Hindlimb muscle (tissue), 1 donor: ENCODE measurements at places on chromosomes 6 and 20. TPM values are rescaled to one million over a fixed set of nuclear protein-coding genes. Genes with fewer than 3 reads are reported as not detected.

GRCh38 chr20:50874111-50874757 lies 57.0 kb downstream of the ADNP start:
- no peak for DNase-seq

OOEP gene
- 0.36 TPM for polyA plus RNA-seq

KCNK5 gene
- polyA plus RNA-seq = 1.1 TPM

MAN1A1 gene
- polyA plus RNA-seq = 23.8 TPM

GRCh38 chr6:6221787-6222535 lies 98.5 kb downstream of the F13A1 start:
- no peak for DNase-seq

SCRT2 gene
- polyA plus RNA-seq = not detected

DNA sequence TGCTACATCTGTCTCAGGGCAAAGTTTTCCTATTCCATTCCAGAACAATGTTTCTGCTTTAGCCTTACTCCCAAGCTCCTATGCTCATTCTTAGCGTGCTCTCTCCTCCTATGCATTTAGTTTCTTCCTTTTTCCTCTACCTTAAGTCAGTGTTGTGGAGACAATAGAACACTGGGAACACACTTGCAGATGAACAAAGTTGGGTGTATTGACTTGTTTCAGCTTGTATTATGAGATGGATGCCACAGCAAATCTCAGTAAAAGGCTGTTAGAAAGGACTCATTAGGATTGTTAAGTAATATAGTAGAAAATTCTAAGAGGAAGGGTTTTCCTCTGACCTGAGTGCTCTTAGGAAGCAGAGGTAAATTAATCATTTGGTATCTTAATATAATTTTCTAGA lies 48.4 kb downstream of the BMP5 start:
- DNase-seq = no peak

DNA sequence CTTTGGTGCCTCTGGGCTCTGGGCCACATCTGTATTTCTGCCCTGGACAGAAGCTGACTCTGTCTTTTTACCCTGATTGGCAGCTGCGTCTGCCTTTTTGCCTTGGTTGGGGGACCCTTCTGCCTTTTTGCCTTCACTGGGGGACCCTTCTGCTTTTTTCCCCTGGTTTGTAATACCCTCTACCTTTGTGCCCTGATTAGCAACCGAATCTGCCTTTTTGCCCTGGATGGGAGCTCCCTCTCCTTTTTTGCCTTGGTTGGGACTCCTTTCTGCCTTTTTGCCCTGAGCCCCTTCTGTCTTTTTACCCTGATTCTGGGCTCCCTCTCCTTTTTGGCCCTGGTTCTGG lies 23.4 kb downstream of the RRBP1 start:
- DNase-seq = no peak

TBC1D22B gene
- 6.8 TPM for polyA plus RNA-seq

GRCh38 chr20:41138475-41139226 lies 1.3 kb downstream of the PLCG1 start:
- DNase-seq = no peak

DNA sequence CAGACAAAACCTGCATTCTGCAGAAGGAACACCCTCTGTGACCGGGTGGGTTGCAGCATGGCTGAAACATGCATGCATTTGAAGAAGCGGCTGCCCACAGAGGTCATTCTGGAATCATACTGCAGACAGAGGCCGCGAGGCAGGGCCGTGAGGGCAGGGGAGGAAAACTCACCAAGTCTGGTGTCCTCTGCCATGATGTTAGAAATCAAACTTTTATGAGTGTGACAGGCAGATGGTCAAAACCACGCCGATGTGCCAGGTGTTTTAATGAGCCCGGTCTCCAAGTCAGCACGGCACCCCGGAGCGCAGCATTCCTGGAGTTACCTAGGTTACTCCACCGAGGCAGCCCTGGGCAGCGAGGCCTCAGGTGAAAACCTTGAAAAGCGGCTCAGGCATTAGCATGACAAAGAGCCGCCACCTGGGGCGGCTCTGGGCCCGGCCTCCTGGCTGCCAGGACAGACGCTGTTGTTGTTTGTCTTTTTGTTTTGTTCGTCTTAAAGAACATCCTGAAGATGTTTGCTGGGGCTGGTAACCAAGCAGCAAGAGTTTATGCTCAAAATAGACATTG lies 255.6 kb downstream of the ERMARD start:
- no peak for DNase-seq

SIRPB1 gene
- polyA plus RNA-seq = 0.71 TPM

DNA sequence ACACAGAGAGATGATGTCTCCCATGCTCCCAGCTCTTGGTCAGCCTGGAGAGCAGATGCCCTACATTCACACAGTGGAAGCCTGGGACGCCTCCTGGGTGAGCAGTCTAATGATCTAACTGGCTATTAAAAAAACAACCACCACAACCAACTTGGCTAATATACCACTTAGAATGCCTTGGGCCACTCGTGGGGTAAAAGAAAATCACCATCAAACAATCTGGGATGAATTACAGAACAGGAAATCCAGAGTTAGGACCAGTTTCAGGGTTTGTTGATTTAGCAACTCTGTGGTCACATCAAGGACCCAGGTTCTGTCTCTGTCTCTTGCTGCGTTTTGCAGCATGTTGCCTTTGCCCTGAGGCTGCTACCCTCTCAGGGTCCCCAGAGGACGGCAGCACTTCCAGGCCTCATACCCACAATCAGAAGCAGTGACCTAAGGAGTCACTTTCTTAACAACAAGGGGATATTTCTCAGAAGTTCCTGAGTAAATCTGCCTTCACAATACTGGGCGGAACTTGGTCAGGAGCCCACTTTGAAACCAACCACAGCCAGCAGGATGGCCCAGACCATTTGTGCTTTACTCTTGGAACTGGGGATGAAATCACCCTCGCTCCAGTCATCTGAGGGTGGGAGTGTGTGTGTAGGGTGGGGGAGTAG lies 118.7 kb downstream of the CLIC5 start:
- no peak for DNase-seq

GRCh38 chr6:156485150-156485549 lies 292.0 kb upstream of the ARID1B start:
- no peak for DNase-seq

IPCEF1 gene
- polyA plus RNA-seq = 2.0 TPM

DNA sequence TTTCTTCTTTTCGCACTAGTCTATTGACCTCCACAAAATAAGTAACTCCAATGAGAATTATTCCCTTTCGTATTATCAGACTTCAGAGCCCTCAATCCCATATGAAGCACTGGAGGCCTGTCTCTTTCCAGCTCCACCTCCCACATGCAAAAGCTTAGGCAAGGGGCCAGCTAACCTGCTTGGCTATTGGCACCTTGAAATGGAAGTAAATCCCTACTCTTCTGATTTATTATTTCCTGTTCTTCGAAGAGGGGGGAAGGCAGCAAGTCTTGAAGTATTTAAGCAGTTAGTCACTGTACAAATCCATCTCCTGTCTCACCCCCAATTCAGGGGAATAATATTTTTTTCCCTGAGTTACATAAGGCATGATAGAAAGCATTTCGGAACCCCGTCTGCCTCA lies 577.8 kb downstream of the MAFB start:
- no peak for DNase-seq

DNA sequence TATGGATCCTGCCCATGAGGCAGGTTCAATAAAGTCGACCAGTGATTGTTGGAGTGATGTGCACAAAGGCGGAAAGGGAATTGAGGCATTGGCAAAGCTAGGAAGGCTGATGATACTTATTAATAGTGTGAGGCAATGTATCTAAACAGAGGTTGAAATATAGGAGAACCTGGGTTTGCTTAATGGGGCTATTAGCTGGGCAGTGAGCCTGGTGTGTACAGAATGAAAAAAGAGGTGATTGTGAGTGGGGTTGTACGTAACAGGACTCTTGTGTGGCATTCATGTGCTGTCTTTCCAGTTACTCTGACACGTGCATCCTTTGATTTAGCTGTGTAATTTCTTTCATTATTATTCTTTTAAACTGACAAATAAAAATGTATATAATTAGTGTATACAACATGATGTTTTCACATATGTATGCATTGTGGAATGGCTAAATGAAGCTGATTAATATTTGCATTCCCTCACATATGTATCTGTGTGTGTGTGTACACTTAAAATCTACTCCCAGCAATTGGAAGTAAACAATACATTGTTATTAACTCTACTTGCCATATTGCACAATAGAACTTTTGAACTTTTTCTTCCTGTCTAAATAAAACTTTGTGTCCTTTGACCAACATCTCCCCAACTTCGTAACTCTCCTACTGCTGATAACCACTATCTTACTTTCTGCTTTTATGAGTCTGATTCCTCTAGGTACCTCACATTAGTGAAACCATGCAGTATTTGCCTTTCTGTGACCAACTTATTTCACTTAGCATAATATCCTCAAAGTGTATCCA lies 220.5 kb upstream of the SLC35B3 start:
- DNase-seq = no peak

PGC gene
- not detected for polyA plus RNA-seq

CAGE1 gene
- 0.06 TPM for polyA plus RNA-seq

GRCh38 chr6:116969211-116969863 lies 92.3 kb downstream of the RFX6 start:
- peak; percentile 25 for DNase-seq

HLA-DRB1 gene
- 20.5 TPM for polyA plus RNA-seq

TGM3 gene
- polyA plus RNA-seq = 0.61 TPM

OPRL1 gene
- 1.1 TPM for polyA plus RNA-seq

RAB44 gene
- 0.12 TPM for polyA plus RNA-seq

DNA sequence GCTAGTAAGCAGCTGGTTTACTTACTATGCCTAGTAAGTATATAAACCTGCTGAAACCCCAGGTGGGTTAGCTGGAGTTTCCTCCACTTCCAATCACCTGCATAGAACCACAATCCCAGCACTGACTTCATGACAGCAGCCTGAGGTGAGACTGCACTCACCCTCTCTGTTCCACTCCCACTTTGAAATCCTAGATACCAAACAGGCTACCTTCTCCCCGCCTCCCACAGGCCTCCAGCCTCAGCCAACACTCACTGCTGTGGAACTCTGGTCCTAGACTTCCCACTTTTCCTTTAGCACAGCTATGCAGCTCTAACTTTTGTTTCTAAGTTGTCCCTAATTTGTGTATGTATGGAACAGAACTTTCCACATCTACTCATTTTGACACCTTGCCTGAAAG lies 149.7 kb upstream of the ARID1B start:
- DNase-seq = no peak

- DNase-seq = no peak
Observed at GRCh38 chr6:11692451-11693376, 85.9 kb downstream of the ADTRP start.

DNA sequence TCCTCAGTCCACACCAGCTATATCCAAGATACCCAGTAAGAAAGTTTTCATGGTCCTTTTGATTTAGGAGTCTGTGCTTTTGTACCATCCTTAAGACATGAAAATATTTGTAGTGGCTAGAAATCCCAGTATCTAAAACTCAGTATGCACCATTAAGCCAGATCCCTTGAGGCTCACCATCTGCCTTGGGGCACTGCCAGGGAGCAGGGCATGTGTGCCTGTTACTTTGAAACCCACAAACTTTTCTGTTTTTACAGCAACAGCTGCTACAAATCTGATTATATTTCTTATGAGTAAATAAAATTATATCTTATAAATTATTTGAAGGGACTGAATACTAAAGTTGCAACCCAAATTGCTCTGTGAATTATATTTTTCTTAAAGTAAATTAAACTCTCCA lies 290.5 kb upstream of the MANEA start:
- no peak for DNase-seq

PLAGL1 gene
- 285 TPM for polyA plus RNA-seq

RNF217 gene
- polyA plus RNA-seq = 53.7 TPM

DNA sequence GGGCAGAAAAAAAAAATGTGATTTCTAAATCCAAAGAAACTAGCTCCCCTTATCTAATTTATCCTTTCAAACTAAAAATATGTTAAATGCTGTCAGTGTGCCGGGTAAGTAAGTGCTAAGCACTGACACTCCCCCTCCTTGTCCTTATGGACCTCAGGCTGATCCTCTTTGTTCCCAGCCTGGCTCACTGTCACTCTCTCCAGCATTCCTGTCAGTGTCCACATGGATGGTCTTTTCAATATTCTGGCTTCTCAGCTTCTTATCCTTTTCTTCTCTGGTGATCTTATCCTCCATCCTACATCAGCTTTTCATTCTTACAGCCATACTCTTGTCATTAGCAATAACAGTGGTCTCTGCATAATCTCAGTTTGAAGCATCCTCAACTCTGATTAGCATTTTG lies 55.0 kb downstream of the BCKDHB start:
- no peak for DNase-seq

DNA sequence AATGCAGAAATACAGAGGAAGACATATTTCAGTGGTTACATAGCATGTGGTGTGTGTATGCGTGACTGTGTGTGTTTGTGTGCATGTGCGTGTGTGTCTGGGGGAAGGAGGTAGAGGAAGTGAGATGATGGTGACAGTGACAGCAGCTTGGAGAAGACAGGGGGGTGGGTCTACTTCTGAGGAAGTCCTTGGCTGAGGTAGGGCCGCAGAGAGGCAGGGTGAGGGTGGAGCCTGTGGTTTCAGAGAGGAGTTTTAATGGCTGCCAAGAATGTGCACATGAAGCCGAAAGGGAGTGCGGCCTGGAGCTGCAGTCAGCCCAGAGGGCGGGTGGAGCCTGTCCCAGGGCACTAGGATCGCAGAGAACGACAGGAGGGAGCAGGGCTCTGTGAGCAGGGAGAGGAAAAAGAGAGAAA lies 22.7 kb upstream of the RNF24 start:
- DNase-seq = peak; percentile 64

DNA sequence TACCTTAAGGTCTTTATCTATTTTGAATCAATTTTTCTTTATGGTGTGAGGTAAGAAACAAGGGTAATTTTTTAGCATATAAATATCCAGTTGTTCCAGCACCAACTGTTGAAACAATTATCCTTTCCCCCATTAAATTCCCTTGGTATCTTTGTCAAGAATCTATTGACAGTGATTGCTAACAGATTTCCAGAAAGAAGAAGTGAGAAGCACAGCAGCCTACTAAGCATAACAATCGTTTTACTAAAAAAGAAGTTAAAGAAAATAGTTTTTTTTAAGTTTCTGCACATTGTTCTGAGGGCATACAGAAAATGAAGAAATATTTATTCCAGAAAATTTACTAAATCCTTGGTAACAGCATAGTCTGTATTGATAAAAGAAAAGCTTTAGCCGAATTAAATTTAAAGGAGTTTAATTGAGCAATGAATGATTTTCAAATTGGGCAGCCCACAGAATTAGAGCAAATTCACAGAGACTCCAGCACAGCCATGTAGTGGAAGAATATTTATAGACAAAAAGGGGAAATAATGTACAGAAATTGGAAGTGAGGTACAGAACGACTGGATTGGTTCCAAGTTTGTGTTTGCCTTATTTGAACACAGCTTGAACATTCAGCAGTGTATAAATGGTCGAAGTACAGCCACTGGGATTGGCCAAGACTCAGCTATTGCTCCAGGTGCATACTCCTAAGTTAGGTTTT lies 97.9 kb upstream of the UST start:
- DNase-seq = no peak

DNA sequence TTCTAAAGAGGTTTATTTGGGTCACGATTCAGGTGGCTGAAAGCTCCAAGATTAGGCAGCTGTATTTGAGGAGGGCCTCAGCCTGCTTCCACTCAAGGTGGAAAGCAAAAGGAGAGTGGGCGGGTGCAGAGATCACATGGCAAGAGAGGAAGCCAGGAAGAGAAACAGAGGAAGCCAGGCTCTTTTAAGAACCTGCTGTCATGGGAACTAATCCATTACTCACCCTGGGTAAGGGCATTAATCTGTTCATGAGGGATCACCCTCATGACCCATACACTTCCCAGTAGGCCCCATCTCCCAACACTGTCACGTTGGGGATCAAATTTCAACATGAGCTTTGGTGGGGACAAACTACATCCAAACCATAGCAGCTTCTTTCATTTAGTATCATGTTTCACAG lies 53.9 kb downstream of the DHX35 start:
- DNase-seq = no peak
